ENCODE measurements at places on chromosomes 11 and 22.

- DNase-seq, result no peak
Measured at GRCh38 chr11:90391756-90392155, 168.9 kb upstream of the CHORDC1 start.

DNA sequence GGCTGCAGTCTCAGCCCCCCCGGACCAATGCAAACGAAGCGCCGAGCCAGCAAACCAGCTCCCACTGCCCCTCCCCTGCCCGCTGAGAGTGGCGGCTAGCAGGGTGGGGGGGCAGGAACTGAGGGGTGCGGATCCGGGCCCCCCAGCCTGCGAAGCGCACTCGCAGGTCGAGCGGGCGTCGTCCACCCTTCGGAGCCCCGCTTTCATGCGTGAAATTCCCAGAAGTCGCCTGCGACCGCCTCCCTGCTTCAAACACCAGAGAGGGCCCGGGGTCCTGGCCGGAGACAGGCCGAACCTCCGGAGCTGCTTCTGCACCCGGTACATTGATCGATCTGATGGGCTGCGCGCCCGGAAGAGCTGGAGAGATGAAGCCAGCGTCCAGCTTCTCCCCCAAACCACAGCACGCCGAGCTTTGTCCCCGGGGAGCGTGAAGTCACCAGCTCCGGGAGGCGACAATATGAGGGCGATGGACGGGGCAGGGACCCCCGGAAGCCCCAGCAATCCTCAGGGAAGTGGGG lies 646 bp upstream of the PATZ1 start:
- no peak for DNase-seq

- DNase-seq, result no peak
Measured at GRCh38 chr22:25453557-25453956, 110.9 kb upstream of the GRK3 start.

GRCh38 chr11:17635551-17635938 lies 83.8 kb upstream of the MYOD1 start:
- DNase-seq, result no peak

- no peak for DNase-seq
Measured at GRCh38 chr22:25359601-25360261, 140.3 kb downstream of the CRYBB2 start.

GRCh38 chr11:15663777-15664218 lies 549.1 kb downstream of the INSC start:
- no peak for DNase-seq

DNA sequence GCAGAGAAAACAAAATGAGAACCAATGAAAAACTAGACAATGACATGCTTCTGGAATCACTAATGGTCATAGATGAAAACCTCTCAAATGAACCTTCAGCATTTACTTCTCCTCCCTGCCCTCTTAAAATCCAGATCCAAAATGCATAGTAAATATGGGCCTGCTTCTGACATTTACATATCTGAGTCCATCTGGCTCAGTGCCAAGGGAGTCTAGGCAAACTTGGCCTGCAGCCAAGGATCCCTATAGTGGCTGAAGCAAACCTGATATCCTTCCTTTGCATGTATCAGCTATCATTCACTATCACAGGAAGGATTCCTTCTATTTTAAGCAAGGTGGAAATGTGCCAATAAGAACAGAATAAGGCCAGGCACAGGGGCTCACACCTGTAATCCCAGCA lies 104.8 kb downstream of the C11orf58 start:
- DNase-seq, result no peak

DNA sequence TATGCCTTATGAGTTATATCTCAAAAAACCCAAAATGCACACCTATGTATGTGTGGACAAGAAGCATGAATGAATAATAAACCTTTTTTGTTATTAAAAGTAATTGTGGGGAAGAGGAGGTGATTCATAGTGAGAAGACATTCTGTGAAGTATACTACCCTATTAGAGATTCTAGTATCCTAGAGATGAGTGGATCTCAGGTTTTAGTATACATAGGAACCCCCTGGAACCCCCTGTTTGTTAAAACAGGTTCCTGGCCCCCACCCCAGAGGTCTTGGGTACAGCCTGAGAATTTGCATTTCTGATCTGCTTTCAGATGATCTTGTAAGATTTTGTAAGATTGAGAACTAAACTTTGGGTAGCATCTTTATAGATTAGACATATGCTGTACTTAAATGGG lies 17.5 kb downstream of the NUCB2 start:
- DNase-seq, result no peak

GRCh38 chr11:118054712-118055640 lies 21.9 kb upstream of the TMPRSS4 start:
- no peak for DNase-seq

- DNase-seq, result no peak
Measured at GRCh38 chr22:23076896-23077572, 6.7 kb downstream of the GNAZ start.

DNA sequence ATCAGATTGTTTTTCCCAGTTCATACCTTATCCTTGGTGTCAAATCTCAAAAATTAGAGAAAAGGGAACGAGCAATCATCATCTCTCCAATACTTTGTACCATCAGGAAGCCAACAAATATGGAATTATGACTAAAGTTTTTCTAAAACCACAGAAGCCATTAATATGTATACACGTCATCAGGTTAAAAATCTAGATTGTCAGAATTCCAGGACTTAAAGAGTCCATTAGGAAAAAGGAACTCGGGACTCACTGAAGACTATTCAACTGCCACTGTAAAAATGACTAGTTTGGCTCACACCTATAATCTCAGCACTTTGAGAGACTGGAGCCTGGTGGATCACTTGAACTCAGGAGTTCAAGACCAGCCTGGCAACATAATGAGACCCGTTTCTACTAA lies 344.4 kb upstream of the LRRC4C start:
- no peak for DNase-seq
